Spinal cord (tissue), 10 donors: ENCODE measurements at places on chromosomes 4 and X. TPM values are rescaled to one million over a fixed set of nuclear protein-coding genes. Genes with fewer than 3 reads are reported as not detected.

The RASGEF1B gene
- polyA plus RNA-seq, result 44.2 TPM

The HTN3 gene
- not detected for polyA plus RNA-seq

The L1CAM gene
- 165 TPM for polyA plus RNA-seq

The MID1 gene
- 6.2 TPM for polyA plus RNA-seq

The SPANXN4 gene
- polyA plus RNA-seq, result not detected

The AFP gene
- polyA plus RNA-seq, result 8.4 TPM

The NAP1L3 gene
- 257 TPM for polyA plus RNA-seq

The ANXA3 gene
- polyA plus RNA-seq, result 18.4 TPM

The PDCL2 gene
- polyA plus RNA-seq, result not detected

The FAM47E gene
- 7.9 TPM for polyA plus RNA-seq

The MYOZ2 gene
- 0.32 TPM for polyA plus RNA-seq

The TMPRSS11B gene
- 0.06 TPM for polyA plus RNA-seq

The KIAA1210 gene
- polyA plus RNA-seq, result 0.29 TPM

The CPZ gene
- 11.9 TPM for polyA plus RNA-seq

The RAB41 gene
- 2.2 TPM for polyA plus RNA-seq

The SPP1 gene
- polyA plus RNA-seq, result 374 TPM

The XAGE1B gene
- not detected for polyA plus RNA-seq

The NWD2 gene
- 7.9 TPM for polyA plus RNA-seq

The RASL11B gene
- 10.2 TPM for polyA plus RNA-seq

The HCFC1 gene
- 47.7 TPM for polyA plus RNA-seq

The LNX1 gene
- 12.4 TPM for polyA plus RNA-seq

The RHOXF2B gene
- 0.14 TPM for polyA plus RNA-seq

The FGB gene
- 0.14 TPM for polyA plus RNA-seq

The ADH1A gene
- not detected for polyA plus RNA-seq

The HSD17B13 gene
- polyA plus RNA-seq, result 0.89 TPM

The SSX7 gene
- not detected for polyA plus RNA-seq

The GAGE13 gene
- polyA plus RNA-seq, result not detected

The ASB12 gene
- 0.60 TPM for polyA plus RNA-seq

The PCDH10 gene
- 61.5 TPM for polyA plus RNA-seq

The ARHGAP10 gene
- polyA plus RNA-seq, result 8.8 TPM

The NUP62CL gene
- 2.2 TPM for polyA plus RNA-seq

The CAPN6 gene
- 6.8 TPM for polyA plus RNA-seq

The GUCY1A1 gene
- polyA plus RNA-seq, result 23.3 TPM

The ADGRL3 gene
- polyA plus RNA-seq, result 76.2 TPM

The NDP gene
- polyA plus RNA-seq, result 14.5 TPM

The RADX gene
- 10.8 TPM for polyA plus RNA-seq

The TBC1D8B gene
- 1.2 TPM for polyA plus RNA-seq

The IL15 gene
- 2.1 TPM for polyA plus RNA-seq

The FAM149A gene
- 37.8 TPM for polyA plus RNA-seq

The NALF2 gene
- 8.9 TPM for polyA plus RNA-seq

The STK32B gene
- polyA plus RNA-seq, result 25.6 TPM

The GPRASP3 gene
- 39.0 TPM for polyA plus RNA-seq

The TLR10 gene
- 4.7 TPM for polyA plus RNA-seq

The RHOXF2 gene
- polyA plus RNA-seq, result 0.09 TPM

The XG gene
- 0.51 TPM for polyA plus RNA-seq

The LINC00632 gene
- 150 TPM for polyA plus RNA-seq
